ENCODE measurements at places on chromosomes 1 and 21.

DNA sequence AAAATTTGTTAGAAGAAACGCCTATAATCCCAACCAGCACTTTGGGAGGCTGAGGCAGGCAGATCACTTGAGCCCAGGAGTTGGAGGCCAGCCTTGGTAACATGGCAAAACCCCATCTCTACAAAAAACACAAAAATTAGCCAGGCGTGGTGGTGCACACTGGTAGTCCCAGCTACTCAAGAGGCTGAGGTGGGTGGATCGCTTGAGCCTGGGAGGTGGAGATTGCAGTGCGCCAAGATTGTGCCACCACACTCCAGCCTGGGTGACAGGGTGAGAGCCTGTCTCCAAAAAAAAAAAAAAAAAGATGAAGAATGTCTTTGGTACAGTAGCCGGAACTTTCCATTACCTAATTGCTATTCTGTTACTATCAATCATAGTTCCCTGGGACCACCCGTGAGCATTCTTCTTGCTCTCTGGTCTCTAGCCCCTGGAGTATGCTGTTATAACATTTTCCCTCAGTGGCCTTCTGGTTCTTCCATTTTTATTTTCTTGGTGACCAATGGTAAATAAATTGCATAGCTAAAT, 43.4 kb downstream of the WASF2 start:
- no peak for DNase-seq

DNA sequence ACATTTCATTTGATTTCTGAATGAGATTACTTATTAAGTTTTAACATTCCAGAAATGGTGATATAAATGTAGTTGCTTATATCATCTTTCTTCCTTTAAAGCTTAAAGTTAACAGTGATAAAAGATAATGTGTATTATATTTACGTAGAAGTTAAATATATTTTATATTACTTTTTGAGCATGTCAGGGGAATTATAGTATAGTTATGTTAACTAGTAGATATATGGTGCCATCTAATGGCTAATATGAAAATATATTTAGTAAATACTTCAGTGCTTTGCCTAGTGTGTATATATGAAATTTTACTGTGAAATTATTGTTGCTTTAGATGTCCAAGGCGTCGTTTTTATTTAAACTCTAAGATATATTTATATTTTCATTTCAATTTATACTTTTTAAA, 51.5 kb downstream of the SYT14 start:
- DNase-seq = no peak

- DNase-seq = no peak
Measured at GRCh38 chr1:234586304-234586703, 23.7 kb downstream of the IRF2BP2 start.

- DNase-seq = no peak
Measured at GRCh38 chr21:29105218-29105617, 25.2 kb upstream of the MAP3K7CL start.

GRCh38 chr1:153536012-153536670, 350 bp upstream of the S100A6 start:
- DNase-seq = peak; percentile 60

DNA sequence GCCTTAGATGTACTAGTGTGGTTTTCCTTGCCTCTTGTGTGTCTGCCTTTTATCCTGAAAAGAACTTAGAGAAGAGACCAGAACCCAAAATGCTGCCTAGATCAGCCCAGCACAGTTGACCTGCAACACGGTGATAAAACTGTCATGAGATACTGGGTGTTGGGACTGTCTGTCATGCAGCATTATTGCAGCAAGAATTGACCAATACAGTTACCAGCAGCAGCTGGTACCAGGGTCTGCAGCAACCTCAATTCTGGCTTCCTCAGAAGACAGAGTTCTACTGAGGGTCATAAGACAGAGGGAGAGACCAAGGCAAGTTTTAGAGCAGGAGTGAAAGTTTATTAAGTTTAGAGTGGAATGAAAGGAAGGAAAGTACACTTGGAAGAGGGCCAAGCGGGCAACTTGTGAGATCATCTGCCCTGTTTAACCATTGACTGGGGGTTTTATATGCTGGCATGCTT, 182.0 kb downstream of the DYRK1A start:
- no peak for DNase-seq

GRCh38 chr1:191674626-191675179, 483.6 kb upstream of the RGS18 start:
- no peak for DNase-seq

DNA sequence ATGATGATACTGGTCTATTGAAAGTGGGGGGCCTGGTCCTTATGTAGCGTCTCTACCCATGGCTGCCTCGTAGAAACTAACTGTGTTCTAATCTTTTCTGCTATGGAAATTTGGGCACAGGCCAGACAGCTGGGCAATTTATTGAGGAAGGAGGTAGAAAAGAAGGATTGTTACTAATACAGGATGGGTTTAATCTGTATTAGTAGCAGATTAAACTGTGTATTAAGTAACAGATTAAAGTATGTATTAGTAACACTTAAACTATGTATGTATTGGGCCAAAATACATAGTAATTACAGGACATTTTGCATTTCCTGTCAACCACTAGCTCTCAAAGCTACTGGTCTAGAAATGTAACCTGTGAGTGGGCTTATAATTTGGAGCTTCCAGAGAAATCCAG, 142.0 kb downstream of the MAST2 start:
- no peak for DNase-seq

GRCh38 chr1:94622757-94623156, 81.2 kb upstream of the F3 start:
- no peak for DNase-seq

DNA sequence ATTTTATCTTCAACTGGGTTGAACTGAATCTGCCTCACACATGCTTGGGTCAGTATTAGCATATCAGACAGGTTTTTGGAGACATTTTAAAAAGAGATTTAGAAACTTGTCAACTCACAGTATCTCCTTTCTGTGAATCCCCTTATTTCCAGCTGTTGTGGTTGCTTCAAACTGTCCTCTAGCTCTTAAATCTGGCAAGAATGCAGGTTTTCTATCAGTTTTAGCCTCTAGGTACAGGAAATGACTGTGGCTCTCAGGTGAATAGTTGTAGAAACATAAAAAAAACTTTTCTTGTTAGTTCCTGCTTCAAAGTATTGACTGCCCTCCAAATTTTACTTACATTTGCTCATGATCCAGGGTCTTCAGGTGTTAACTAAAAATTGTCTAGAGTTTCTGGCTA, 495.7 kb upstream of the TMPRSS15 start:
- no peak for DNase-seq

DNA sequence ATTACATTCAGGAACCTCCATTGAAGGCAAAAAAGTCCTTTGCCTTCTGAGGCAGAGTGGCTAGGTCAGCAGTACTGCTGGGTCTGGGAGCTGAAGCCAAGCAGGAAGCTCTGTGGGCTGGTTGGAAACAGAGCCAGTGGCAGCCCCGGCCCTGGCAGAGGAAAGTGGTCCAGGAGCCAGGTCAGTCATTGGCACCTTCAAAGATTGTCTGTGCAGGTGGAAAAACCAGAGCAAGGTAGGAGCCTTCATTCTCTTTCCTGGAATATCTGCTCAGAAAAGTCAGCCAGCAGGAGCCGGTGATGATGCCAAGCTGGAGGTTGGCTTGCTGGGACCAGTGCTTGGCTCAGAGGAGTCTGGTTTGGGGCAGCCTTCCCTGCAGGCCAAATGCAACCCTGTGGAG, 12.5 kb upstream of the DISP3 start:
- no peak for DNase-seq

GRCh38 chr1:81660286-81660685, 140.4 kb upstream of the ADGRL2 start:
- DNase-seq = no peak

DNA sequence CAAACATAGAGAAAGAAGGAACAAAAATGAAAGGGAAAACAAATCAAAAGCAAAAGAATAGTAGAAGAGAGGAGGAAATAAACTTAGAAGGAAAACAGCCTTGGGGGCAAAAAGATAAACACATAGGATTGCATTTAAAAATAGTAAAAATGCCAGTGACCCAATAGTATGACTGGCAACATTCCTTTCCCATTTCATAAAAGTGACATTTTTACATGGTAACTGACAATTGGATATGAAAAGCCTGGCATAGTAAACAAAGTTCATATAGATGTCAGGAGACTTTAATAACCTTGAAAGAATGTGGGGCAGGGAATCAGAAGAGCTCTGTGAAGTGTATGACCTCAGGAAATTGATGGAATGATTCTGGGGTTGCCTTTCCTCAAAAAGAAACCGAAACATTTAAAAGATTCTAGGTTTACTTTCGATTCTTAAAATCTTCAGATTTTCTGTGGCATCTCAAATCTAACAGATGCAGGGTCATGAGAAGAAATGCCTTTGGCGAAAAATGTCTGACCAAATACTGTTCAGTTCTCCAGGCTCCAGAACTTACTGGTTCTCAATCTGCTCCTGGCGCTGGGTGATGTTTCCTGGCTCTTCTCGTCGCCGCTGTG, 33.7 kb downstream of the SPTA1 start:
- no peak for DNase-seq

DNA sequence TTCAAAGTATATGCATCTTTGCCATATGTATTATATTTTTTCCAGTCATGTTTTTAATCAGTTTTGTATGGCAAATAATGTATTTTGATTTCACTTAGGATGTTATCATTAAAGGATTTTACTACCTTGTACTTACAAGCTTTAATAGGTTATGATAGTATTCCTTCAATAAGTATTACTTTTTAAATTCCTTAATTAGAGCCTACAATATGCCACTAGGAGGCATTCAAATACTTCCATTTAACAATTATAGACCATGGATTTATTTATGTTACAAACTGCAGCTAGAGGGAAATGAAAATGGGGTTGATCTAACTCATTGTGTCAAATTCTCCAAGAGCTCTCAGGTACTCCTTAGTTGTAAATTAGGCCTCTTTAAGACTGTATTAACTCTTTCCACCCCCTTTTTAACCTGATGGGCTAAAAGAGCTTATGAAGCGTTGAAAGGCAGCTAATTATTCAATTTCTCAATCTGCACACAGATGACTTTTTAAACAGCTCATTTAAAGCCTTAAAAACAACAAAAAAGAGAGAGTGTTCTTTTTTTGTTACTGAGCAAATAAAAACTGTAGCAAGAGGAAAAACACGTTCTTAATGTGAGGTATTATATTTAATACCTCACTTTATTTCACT, 156.2 kb downstream of the DENND1B start:
- DNase-seq = no peak

DNA sequence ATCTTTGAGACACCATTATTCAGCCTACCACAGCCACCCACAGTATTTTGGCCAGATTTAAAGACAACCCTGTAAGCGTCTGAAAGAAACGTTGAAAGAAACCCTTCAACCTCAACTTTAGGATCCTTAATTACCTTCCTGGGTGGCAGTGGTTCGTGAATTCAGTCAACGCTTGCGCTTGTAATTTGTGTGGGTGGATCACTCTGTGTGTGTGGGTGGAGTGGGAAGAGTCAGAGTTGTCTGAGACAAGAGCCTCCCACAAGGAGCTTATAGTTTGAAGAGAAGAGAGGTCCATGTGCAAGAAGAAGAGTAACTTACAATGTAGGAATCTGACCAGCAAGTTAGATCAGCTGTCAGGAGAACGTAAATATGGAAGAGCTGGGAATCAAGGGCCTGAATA, 8.4 kb downstream of the COQ8A start:
- no peak for DNase-seq

DNA sequence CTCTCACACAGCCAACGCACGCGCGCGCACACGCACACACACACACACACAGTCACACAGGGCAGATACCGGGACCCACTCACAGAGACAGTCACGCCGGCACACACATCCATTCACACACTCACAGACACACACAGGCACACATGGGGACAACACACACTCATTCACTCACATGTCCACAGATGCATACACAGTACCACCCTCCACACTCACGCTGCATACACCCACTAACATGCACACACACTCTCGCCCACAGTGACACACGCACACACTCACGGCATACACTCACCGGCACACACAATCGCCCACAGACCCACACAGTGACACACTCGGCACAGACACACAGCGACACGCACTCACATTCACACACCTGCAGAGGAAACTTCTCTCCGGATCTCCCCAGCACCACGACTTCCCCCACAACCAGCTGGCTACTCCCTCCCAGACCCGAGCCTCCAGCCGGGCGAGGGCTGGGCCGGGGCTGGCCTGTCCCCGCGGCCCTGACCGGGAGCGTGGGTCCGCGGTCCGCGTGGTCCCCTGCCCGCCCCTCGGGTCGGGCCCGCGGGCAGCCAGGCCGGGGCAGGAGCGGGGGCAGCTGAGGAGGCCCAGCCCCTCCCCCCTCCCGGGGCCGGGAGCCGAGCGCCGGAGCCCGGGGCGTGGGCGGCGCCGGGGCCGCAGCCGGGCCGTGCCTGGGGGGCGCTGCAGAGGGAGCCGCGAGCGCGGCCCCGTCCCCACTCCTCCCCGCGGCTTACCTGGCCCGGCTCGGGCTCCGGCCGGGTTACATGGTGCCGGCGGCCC, 552 bp downstream of the DLGAP3 start:
- no peak for DNase-seq

DNA sequence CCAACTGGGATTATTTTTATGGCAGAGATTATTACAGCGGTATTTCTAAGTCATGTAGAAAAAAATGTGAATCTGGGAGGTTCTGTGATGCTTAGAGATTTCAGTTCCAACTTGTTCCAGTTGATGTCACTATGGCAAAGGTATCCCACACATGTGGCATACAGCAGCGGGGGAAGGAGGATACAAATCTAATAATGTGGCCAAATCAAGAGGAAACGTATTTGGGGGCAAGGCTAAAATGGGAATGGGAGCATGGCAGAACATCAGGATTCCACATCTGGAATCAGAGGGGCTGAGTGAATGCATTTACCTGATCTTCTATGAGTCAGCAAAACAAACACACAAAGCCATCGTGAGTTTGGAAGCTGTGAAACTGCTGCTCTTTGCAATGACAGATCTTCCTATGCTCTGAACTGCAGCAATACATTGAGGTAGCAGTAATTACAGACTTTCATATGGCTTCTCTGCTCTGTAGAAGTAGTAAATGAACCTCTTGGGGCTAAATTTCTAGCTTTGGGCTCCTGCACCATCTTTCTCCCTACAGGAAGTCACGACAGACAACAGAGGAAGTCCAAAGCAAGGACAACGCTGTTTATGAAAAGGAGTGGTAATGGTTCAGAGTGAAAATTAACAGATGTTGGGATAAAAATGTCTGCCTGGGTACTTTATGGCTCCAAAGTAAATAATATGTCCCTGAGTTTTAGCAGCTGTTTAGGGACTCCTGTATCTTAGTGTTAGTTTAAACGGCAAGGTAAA, 55.5 kb downstream of the GABPA start:
- no peak for DNase-seq
